ENCODE measurements at places on chromosomes 11 and 22.

- no peak for DNase-seq
Observed at GRCh38 chr11:86575208-86575855, 97.1 kb downstream of the ME3 start.

GRCh38 chr11:82869657-82870056 lies 30.6 kb downstream of the PRCP start:
- DNase-seq = no peak

GRCh38 chr11:73784080-73784634 lies 3.5 kb upstream of the MRPL48 start:
- no peak for DNase-seq

DNA sequence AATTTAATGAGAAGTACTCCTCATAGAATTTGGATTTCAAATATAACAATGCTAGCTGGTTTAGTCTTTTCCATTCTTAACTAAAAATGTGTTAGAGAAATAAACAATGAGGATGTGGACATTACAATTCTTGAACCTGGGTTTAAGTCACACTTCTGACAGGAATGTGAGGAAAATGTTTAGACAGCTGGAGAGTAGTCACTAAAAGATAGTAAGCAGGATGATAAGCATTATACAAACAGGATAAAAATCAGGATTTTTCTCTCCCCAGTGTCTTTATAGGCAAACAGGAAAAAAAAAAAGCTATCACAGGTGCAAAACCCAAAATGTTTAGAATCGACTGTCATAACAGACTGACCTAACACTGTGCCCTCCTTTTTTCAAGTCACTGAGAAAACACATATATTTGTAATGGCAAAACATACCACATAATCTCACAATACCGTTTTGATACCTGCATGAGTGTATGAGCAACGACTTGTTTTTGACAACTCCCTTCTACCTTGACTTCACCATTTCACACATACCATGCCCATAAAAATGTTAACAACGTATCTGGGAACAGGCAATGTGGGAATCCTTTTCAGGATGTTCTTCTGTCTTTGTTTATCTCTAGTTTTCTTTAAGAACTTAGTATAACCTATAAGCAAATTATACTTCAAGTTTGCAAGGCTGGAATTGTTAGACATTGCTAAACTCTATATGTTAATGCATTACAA lies 242.0 kb downstream of the SBF2 start:
- DNase-seq = no peak

GRCh38 chr22:40285513-40285912 lies 60.8 kb upstream of the ADSL start:
- no peak for DNase-seq

Measured in germinal center (tissue), 1 donor.